Stimulated activated CD4-positive, alpha-beta T cell treated with anti-CD3 and anti-CD28 coated beads, Interleukin-2, amount 100 ng/mL, for 48 hours (primary cell): ENCODE measurements at places on chromosomes 7 and 10.
A peak's percentile ranks its signal among the peaks of the same experiment; 100 is the strongest.

- DNase-seq: no peak
Measured at GRCh38 chr10:129171812-129172211, 295.2 kb upstream of the MGMT start.

DNA sequence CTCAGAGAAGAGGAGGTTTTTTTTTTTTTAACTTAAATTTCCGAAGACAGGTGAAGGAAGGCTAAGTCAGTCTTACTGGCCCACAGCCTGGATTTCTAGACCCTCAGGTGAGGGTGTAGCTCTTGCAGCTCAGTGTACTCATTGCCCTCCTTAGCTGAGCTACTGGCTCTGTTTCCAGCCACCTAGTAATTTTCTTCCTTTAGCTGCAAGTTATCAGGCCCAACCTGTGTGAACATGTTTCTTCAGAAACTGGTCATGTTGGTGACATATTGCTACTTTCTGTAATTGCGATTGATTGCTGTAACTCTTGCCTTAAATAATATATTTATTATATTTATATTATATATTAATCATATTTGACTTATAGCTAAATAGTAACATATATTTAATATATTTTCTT, 10.0 kb upstream of the TMEM229A start:
- DNase-seq: no peak

- no peak for DNase-seq
Measured at GRCh38 chr10:88033793-88034192, 170.4 kb downstream of the PTEN start.

GRCh38 chr10:88221010-88221973, 357.9 kb downstream of the PTEN start:
- no peak for DNase-seq

GRCh38 chr7:44508328-44509030, 18.0 kb upstream of the NUDCD3 start:
- DNase-seq: no peak

- no peak for DNase-seq
Measured at GRCh38 chr7:75931680-75932079, 16.7 kb downstream of the POR start.

- DNase-seq: peak; percentile 37
Measured at GRCh38 chr7:100476903-100477870, 1.8 kb downstream of the TSC22D4 start.

- peak; percentile 41 for DNase-seq
Measured at GRCh38 chr7:74656441-74656836, 1.1 kb upstream of the GTF2I start.

DNA sequence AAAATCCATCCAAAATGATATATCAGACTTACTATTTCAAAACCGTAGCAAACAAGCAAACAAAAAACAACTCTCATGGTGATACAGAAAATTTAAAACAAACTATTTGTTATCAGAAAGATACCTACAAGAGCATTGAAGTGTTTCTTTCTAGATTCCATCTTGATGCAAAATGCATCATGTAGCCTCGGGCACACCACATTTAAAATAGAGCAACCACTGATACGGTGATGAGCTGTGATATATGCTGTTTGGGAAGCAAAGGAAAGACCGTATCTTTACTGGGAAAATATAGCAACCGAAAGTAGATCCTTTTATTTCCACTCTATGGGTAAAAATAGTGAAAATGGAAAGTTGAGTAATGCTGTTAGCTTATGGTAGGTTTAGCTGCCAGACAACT, 892.0 kb downstream of the GATA3 start:
- DNase-seq: no peak

DNA sequence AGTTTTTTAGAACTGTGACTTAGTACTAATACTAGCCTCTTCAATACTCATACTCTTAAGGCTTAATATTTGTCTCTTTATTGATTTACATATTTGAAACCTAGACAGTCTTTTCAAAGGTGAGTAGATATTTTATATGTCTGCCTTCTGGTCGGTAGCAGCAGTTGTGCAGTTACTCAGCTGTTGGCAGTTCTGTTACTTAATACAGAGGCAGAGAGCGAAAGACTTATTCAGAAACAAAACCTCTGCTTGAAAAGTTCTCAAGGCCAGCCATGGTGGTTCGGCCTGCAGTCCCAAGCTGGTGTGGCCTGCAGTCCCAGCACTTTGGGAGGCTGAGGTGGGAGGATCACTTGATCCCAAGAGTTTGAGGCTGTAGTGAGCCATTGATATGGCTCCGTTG, 84.2 kb downstream of the AUTS2 start:
- no peak for DNase-seq

- DNase-seq: no peak
Measured at GRCh38 chr7:20191391-20191869, 25.8 kb downstream of the MACC1 start.

GRCh38 chr10:65360497-65360896, 1565.3 kb upstream of the LRRTM3 start:
- DNase-seq: no peak

- no peak for DNase-seq
Measured at GRCh38 chr7:54860003-54860775, 101.2 kb upstream of the SEC61G start.

GRCh38 chr7:90274161-90274560, 29.2 kb downstream of the CFAP69 start:
- no peak for DNase-seq

GRCh38 chr10:30435073-30435422, 1.1 kb downstream of the MAP3K8 start:
- DNase-seq: no peak

DNA sequence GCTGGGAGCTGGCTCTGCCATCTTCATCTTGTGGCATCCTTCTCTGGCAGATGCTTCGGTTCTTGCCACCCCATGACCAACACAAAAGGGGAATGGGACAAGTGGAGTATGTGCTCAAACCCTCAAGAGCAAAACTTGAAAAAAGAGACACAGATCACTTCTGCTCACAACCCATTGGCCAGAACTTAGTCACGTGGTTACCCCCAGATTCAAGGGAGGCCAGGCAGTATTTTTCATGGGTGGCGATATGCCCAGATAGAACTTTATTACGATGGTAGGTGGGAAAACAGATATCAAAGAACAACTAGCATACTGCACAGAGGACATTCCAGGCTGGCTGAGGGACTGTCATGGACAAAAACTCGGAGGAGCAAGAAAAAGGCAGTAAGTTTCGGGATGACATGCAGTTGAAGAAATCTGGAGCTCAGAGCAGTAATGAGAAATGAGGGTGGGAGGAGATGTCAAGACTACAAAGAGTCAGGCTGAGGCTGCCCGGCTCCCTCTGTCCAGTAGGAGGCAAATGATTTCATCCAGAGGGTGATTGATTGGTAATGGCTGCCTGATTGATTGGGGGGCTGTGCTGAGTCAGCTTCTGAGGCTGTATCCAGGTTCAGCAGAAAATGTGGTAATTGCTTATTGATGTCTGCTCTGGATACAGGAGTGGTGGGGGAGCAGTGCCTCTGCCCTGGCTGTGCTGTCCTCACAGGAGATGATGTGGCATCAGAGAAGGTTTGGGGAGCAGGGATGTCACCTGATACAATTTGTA, 25.3 kb downstream of the COL13A1 start:
- no peak for DNase-seq

DNA sequence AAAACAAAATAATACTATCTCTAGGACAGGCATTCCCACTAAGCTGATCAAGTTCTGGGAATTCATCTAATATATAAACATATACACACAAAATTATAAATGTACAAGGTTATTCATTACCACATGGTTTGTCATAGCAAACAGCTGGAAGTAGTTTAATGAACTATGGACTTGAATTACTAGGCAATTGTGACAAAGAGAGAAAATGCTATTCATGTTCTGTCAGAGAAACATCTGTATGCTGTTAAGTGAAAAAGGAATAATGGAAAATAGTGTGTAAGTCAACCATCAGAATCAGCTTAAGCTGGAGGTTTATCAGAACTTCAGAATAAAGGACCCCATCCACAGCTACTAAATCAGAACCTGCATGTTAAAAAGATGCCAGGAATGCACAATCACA, 2.8 kb downstream of the ZNF248 start:
- DNase-seq: no peak

- no peak for DNase-seq
Measured at GRCh38 chr10:121485436-121486139, 112.7 kb downstream of the FGFR2 start.

GRCh38 chr7:122695816-122696215, 3.1 kb downstream of the RNF133 start:
- DNase-seq: no peak

DNA sequence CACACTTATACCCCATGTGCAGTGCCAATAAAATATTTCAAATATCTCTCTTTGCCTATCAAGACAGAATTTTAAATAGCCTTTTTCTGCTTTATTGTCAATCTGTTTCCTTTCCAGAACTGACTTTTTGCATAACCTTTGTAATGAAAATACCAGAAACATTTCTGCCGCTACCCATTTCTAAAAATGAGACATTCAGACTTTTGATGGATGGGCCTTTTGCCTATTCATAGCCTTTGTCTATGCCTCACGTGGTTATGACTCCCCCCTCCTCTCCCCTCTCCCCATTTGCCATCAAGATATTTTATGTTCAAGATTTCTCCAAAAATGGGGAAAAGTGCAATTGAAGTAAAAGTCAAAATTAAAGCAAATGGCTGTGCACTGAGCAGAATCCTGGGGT, 5.9 kb downstream of the PPP1R17 start:
- DNase-seq: no peak

DNA sequence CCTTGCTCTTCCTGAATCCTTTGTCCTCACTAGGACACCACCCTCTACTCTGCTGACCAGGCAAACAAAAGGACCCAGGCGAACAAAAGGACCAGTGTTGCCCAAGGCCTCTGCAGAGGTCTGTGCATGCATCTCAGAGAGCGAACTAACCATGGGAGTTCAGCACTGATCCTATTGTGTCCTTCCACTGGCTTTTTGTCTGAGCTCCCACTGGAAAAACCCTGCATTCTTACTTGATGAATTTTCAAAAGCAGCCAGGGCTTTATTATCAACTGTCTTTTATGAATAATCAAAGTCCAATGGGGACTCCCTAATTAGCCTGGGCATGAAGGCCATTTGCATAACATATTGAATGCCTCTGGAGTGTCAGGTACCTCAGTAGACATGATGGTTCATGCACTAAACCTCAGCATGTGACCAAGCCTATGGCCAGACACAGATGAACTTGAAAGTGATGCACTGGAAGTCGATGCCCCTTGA, 140.6 kb downstream of the KCNMA1 start:
- DNase-seq: no peak

GRCh38 chr10:50740293-50740648, 535 bp downstream of the ASAH2B start:
- DNase-seq: peak; percentile 14

DNA sequence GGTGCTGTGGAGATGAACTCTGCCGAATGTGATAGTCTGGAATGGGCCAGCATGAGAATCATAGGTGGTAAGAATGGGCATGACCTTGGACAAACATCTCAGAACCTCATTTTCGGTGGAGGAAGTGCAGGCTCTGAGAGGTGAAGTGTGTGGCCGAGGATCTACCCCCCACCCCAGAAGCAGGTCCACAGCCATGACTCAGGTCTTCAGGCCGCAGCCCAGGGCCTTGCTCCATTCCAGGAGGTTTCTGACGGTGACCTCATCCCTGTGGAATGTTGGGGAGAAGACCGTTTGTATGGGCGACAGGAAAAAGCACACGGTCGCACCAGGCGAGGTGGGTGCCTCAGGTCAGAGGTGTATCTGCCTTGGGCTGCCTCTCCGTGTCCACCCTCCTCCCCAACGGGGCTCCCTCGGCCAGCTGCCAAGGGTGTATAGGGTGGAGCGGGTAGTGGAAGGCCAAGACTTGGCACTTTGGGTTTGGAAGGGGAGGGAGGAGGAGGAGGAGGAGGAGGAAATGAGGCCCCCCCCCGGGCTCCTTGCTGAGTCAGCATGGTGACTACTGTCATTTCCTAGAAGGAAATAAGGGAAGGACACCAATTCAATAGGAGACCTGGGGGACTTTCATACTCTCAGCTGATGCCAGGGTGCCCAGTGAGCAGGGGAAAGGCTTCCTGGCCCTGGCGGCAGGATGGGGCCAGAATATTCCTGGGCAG, 168.0 kb upstream of the RHEB start:
- no peak for DNase-seq

GRCh38 chr7:31020161-31020560, 31.9 kb upstream of the ADCYAP1R1 start:
- no peak for DNase-seq

- DNase-seq: peak; percentile 48
Measured at GRCh38 chr7:5532536-5533335, 109.1 kb upstream of the TNRC18 start.

GRCh38 chr7:141722529-141722928, 14.4 kb downstream of the WEE2 start:
- DNase-seq: no peak

DNA sequence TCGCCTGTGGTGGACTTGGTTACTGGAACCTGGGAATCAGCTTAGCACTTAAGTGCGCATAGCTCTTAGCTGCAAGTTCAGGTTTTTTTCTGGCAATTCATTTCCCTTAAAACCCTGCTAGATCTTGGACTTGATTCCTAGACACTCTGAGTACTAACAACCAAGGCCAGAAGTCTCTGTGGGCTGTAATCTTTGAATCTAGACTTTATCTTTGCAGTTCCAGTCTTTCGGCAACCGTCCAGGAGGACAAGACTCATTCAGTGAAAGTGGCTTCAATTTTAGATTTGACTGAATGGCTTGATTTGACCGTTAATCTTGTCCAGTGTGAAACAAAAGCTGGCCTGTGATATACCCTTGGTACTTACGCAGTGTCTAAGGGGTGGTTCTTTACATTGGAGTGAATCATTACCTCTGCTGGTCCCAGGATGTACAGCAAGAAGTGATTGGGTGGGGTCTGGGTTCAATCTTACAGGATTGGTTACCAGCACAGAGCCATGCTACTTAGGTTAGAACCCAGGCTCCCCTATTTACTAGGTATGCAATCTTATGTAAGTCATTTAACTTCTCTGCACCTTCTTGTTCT, 16.4 kb downstream of the PTTG1IP2 start:
- DNase-seq: no peak

DNA sequence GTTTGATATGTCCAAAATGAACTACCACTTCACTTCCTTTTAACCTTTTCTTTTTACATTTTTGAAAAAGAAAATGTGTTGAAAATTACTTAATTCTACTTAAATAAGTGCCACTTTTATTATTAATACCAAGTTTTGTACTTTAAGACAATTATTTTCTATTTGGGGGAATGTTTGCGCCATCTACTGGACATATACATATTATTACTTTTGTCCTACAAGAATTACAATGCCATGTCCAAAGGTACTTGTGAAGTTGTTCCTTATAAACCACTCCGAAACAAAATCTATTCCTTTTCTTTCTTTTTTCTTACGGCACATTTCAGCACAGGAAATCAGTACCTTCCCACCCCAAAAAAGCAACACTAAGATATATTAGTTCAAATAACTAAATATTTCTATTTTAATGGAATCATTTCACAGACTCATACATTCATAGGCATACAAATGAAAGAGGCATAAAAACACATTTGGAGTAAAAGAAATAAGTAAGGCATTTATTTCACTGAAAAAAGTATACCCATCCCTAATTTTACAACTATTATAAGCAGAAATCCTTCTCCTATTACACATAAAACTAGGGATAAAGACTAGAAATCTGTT, 169.9 kb downstream of the RNF133 start:
- DNase-seq: no peak

DNA sequence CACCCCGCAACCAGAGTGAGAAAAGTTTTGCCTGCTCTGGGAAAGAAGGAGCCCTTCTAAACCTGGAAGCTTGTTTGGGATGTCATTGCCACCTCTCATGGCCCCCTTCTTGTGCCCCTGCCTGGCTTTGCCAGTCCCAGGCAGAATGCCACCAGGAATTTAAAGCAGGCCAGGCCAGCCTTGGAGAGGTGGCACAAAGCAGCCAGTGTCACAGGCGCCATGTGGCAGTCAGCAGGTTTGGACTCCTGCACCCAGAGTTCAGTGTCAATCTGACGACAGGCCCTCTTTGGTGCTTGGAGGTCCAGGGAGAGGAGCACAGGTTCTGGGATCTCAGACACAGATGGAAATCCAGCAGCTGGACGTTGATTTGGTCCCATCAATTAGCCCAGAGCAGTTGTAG, 12.7 kb downstream of the HK1 start:
- DNase-seq: no peak
